ENCODE measurements at places on chromosomes 1 and 21.

DNA sequence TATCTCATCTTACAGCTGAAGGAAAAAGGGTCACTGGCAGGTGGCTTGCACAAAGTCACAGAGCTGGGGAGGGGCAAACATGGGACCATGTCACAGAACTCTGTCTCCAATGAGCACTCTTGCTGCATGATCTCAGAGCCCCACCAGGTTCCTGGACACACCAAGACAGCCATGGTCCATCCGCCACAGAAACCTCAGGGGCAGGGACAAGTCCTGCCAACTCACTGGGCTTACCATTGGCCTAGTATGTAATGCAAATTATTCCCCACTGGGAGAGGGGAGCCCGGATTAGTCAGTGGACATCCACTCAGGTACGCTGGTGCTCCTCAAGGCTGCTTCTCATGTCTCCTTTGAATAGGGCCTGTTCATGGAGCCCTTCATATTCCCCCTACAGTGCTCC, 14.2 kb downstream of the S100A7A start:
- no peak for DNase-seq

DNA sequence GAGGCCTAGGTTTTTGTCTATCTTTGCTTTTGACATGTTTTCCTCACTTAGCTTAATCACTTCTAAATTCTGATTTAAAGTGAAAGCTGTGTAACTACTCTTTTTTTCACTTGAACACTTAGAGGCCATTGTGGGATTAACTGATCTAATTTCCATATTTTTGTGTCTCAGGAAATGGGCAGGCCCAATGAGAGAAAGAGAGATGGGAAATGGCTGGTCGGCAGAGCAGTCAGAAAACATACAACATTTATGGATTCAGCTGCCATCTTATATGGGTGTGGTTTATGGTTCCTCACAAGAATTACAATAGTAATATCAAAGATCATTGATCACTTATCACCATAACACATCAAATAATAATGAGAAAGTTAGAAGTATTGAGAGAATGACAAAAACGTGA, 320.8 kb downstream of the PTPRC start:
- DNase-seq: no peak

DNA sequence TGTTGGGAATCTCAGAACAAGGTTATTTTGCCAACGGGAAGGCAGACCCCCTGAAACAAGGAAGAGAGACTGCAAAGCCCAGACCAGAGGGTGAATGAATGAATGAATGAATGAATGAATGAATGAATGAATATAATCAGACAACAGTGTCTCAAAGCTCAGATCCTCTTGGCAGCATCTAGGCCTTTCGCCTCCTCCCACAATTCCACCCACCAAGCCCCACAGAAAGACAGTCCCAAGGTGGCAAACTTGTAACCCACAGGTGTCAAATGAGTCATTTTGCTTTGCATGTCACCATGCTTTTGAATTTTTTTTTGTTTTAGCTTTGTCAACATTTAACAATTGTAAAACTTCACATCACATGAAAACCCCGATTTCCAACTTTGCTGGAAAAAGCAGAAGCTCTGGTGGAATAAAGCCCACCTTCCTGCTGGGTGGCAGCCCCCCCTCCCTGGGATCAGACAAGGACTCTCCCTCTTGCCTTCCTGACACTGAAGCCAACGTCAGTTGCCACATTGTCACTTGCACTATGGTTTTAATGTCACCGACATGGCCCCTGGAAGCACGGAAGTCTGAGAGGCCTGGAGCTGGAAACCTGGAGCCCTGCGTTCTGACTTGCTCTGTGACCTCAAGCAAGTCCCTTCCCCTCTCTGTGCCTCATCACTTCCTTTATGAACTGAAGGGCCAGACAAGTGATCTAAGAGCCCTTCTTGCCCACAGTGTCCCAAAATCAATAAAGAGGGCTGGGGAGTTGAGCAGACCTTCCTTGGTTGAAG, 134.6 kb upstream of the RUNX3 start:
- DNase-seq: no peak

DNA sequence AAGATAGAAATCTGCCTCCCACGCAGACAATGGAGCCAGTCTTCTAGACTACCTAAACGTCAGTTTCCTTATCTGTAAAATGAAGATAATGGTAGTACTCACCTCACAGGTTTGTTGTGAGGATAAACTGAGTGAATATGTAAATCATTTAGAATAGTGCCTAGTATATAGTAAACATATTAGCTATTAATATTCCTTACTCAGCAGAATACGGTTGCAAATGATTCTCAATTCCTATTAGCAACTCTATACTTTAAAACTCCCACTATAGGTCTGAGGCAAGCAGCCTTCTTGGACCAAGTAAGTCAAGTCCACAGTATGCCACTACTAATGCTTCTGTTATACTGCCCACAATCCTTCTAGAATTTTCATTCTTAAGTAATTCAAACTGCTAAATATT, 5.4 kb downstream of the GTF2B start:
- no peak for DNase-seq

GRCh38 chr1:48532976-48533375, 61.0 kb upstream of the SPATA6 start:
- DNase-seq: no peak
